ENCODE measurements at places on chromosomes 1 and 21.

GRCh38 chr1:195415584-195415983, 1192.7 kb downstream of the KCNT2 start:
- DNase-seq = no peak

DNA sequence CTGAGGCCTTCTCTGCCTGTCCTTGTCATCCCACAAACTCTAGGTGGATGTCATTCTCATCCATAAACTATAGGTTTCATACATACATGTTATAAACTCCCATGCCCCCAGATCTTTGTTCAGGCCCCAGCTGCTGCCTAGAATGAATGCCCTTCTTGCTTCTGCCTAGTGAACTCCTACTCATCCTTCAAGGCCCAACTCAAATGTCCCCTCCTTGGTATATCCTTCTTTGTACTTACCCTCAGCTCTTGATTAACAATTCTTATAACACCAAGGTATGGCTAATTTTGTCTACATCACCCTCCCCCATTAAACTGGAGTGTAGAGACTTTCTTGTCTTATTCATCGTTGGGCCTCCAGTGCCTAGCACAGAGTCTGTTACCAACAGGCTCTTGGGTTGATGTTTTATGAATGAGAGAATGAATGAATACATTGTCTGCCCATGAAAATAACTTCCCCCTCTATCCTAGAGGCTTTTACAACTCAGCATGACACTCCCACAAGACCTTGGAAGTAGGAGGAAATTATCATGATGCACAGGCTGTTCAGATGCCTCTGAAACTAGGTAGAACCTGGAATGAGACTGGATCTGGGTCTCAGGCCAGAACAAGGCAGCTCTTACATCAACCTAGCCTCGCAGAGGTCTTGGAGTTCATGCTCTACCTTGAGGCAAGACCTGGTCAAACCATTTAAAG, 26.9 kb downstream of the EPHB2 start:
- DNase-seq = no peak

- no peak for DNase-seq
Measured at GRCh38 chr1:234879147-234880080, 249.2 kb downstream of the TOMM20 start.

- peak; percentile 64 for DNase-seq
Measured at GRCh38 chr1:213985209-213986019, 2.4 kb upstream of the PROX1 start.

DNA sequence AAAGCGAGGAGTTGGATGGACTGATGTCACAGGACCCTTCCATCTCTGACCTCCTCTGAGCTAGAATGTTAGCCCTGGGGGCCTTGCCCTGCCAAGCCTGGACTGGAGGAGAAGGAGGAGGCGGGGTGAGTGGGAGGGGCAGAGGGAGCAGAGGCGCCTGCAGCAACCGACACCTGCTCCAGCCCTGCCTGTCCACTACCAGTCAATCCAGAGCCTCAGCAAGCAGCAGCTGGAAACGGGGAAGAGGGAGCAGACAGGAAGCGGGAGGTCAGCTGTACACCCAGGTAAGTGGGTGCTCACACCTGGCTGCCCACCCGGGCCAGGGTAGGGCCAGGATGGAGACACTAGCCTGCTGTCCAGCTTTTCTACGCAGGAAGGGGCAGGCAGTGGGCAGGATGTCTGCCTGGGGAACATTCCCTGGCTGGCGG, at the start of gene IGFN1:
IGFN1 (plus strand) TSS at position 201 of the 428 bp plus-strand sequence. CDS start 2,470 bp downstream, outside the sequence.
- no peak for DNase-seq

GRCh38 chr1:191963286-191963685, 195.0 kb upstream of the RGS18 start:
- no peak for DNase-seq
